ENCODE measurements at places on chromosomes 3 and 15.

DNA sequence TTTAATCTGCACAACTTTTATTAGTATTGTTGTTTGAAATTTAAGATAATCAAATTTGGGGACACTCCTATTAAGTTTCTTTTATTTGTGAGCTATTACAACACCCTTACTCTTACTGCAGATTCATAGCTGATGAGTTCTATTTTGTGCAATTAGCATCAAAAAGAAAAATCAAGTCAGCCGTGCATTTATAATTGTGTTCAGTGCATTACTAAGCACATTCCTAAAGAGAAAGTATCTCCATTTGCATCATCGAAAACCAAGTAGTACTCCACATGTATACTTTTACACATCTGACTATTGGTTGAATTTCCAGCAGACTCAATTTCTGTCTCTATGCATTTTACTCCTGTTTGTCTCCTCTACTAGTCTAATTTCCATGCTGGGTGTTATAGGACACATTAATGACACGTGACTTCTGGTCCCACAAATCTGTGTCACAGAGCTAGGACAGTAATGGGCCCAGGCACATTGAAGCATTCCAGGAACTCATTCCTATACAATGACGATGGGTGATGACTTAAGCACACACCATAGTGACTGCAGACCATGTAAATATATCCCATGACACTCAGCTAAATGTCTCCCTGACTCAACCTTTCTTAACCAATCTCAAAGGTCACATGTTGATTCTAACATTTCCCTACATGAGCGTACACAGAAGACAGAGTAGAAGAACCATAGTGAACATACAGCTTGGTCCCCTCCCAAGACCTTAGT is 477.5 kb downstream of the LPP start:
- peak; percentile 92 for DNase-seq

DNA sequence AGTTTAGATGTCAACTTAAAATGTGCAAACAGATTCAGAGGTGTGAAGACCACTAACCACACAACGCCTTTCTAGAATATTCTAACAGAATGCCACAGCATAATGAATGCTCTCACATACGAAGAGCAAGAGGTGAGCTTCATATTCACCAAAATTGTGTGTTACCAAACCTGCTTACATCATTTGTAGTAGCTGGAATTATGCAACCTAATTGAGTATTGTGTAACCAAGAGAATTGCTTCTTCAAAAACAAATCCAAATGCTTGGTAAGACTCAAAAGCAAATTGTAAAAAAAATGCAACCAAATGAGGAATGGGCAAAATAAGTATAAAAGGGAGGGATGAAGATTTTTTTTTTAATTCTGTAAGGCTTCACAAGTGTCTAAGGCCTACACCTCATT is 160.7 kb downstream of the TAFA4 start:
- peak; percentile 1 for DNase-seq

DNA sequence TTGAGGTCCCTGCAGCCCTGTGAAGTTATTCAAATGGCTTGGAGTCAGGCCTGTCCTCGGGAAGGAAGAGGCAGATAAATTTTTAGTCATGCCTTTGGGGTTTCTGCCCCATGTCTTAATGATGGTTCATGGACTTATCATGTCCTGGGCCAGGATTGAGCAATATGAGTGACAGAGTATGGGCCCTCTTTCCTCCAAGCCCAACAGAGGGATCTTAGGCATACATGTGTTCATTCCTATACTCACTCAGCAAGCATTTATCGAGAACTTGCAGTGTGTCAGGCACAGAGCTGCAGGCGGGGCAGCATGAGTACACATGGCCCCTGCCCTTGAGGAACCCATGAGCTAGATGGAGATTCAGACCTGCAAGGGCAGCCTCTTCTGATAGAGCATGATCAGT is 6.2 kb downstream of the ESYT3 start:
- peak; percentile 65 for DNase-seq

DNA sequence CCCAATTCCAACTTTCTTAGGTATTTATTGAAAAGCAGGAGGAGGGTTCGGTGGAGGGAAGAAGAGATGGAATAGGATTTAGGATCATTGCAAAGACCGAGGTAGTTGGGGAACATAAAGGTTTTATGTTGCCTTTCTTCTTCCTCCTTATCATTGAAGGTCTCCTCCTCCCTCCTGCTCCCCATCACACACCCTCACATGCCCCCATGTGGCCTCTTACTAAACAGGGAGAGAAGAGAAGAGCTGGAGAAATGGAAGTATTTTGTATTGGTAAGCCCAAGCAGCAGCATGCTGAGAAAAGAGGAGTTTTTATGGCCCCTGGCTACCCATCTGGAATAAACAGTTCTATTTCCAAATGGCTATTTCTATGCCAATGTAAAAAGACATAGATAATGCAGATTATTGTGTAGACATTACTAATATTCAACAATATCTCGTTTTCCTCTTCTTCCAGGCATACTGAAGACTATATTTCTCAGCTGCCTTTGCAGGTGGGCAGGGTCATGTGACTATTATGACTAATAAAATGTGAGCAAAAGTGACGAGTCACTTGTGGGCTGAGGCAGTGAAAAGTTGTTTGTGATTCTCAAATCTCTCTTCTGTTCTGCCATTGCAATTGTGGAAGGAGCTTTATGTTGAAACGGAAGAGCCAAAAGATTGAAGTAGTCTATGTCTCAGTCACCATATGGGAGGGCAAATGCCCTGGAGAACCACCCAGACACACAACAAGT is 5.2 kb upstream of the GPR176 start:
- peak; percentile 73 for DNase-seq

GRCh38 chr3:66344391-66344811 is 123.6 kb downstream of the SLC25A26 start:
- DNase-seq, result no peak

DNA sequence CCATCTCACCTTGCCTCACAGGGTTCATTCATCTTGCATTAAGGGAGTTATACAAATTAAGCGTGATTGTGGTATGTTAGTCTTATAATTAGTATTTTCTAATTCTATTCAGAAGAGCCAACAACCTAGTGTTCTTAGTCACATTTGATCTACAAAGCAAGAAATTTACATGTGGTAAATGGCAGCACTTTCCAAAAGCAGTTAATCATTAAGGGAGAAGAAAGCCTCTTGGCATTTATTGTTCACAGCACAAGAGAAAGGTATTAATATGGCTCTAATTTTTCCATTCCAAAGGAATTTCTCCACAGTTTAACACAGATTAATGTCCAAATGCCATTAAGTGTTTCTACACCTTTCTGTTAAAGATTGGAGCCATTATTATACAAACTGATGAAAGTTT is 1077.1 kb downstream of the ZPLD1 start:
- no peak for DNase-seq

- no peak for DNase-seq
Observed at GRCh38 chr3:80785475-80785874, 976.0 kb downstream of the GBE1 start.

DNA sequence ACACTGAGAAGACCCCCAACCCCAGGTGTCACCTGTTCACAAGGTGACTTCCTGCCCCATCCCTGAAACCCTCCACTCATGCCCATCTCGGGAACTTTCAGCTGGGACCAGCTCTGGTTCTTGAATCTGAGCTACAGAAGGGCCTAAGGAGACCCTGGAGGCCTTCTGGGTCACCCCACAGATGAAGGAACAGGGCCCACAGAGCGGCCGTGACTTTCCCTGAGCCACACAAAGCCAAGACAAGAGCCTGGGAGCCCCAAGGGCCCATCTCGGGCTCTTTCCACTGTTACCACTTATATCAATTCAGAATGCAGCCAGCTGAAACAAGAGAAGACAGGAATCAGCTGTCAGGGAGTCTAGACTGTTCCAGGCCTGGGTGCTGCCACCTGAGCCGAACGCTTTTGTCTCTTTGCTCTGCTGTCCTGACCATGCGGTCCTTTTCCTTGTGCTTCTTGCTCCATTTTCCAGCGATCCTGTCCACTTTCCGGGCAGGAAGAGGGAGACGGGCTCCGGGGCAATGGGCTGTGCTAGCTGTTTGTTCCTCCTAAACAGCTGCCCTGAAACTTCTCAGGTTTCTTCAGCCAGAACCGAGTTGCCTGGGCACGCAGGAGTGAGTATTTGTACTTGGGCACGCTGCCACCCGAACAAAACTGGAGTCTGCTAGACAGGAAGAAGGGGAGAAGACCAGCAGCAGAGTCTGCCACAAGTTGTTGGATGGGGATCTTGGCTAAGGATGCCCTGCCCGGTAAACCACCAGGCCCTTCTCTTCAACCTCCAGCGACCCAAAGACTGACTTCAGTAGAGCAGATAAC is 28.0 kb upstream of the PIGZ start:
- no peak for DNase-seq

GRCh38 chr3:140086642-140087041 is 151.7 kb downstream of the CLSTN2 start:
- no peak for DNase-seq

- DNase-seq, result no peak
Observed at GRCh38 chr15:77633913-77634265, 1.2 kb upstream of the LINGO1 start.

DNA sequence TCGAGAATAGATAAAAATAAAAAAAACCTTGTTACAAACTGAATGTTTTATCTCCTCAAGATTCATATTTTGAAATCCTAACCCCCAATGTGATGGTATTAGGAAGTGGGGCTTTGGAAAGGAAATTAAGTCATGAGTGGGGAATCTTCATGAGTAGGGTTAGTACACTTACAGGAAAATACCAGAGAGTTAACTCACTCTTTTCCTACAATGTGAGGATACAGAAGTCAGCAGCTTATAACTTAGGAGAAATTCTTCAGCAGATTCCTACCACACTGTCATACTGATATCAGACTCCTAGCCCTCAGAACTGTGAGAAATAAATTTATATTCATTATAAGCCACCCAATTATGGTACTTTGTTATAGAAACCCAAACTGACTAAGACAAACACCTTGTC is 453.1 kb downstream of the GBE1 start:
- peak; percentile 7 for DNase-seq

- DNase-seq, result no peak
Observed at GRCh38 chr3:126008219-126008618, 39.2 kb downstream of the ROPN1B start.

DNA sequence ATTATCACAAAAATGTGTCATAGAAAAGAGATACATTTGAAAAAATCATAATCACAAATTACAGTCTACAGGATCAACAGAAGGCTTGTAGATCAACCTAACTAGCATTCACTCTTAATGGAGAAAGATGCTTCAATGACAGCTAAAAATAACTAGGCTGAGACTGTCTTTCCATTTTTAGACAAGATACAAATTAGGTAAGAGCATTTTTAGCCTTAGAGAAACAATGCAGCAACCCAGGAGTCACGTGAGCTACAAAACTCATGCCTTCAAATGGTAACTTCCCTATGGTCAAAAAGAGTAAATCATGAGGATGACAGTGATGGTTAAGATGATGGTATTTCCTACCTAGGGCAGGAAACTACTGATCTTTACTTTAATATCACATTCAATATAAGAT is 415.4 kb downstream of the MAGI1 start:
- no peak for DNase-seq

DNA sequence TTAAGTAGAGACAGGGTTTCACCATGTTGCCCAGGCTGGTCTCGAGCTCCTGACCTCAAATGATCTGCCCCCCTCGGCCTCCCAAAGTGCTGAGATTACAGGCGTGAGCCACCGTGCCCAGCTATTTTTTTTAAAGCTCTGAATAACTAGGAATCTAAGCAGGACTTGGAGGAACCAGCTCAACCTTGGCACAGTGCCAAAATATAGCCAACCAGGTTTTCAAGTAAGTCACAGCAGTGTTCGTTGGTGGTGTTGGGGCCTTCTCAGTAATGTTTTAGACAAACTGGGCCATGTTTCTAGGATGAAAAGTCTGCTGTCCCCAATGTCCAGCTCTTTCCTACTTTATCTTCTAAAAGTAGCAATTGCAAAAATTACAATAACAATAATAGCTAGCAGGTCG is 6.4 kb upstream of the ADAM10 start:
- peak; percentile 23 for DNase-seq

DNA sequence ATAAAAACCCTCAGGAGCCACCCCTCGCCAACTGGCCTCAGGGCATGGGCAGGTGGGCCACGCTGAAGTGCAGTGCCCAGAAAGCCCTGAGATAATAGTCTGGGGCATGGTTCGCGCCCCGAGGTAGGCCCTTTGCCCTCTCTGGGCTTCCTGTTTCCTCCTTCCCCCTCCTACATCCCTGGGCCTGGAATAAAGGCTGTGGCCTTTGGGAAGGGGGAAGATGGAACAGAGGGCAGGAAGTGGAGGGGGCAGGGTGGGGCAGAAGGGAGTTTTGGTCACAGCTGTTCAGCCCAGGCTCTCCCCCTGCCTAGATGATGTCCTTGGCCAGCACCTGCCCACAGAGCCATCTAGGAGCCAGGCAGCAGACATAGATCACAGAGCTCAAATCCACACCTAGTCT is 11.3 kb downstream of the CSRNP1 start:
- DNase-seq, result no peak

GRCh38 chr3:172654470-172654869 is 56.4 kb downstream of the NCEH1 start:
- DNase-seq, result no peak

- no peak for DNase-seq
Observed at GRCh38 chr3:62131050-62131449, 242.3 kb downstream of the FEZF2 start.

DNA sequence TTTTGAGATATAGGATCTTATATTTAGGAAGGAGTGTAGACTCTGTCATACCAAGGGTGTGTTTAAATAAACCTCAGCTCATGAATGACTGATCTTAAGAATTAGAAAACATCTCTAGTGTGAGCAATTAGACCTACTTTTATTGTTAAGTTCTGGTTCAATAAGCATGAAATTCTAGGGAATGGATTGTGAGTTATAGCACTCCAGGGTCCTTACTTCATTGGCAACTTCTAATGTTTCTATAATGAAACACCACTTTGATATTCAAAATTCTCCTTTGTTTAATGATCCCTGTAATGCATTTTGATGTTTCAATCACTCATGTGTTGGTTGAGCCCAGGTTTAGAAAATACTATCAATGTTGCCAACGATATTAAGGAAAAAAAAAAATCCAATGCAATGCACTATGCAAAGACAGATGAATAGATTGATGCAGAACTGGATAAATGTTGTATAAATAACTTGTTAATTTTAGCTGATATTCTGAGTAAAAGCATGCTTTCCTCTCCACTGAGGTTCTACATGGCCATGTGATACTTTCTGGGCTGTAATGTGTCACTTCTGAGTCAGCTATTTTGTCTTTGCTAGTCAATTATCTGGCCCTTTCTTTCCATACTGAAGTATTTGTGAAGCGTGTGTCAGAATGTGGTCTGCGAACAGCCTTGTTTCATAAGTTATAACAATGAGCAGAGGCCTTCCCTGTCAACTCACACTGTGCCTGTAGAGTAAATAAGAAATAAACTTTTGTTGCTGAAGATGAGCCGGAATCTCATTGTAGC is 1035.9 kb downstream of the PLOD2 start:
- DNase-seq, result peak; percentile 9

- DNase-seq, result peak; percentile 92
Observed at GRCh38 chr3:39177708-39178332, 14.6 kb downstream of the XIRP1 start.

- DNase-seq, result no peak
Observed at GRCh38 chr15:33341953-33342352, 31.2 kb downstream of the RYR3 start.

All from foreskin fibroblast (primary cell).